Heart left ventricle (tissue), 16 donors: ENCODE measurements at places on chromosomes 4 and X. TPM values are rescaled to one million over a fixed set of nuclear protein-coding genes. Genes with fewer than 3 reads are reported as not detected.

The SPANXN3 gene
- not detected for polyA plus RNA-seq

The GPC4 gene
- 2.1 TPM for polyA plus RNA-seq

The FAM241A gene
- polyA plus RNA-seq, result 5.3 TPM

The NLGN3 gene
- 0.15 TPM for polyA plus RNA-seq

The CFAP299 gene
- not detected for polyA plus RNA-seq

The RASGEF1B gene
- 1.5 TPM for polyA plus RNA-seq

The TLR7 gene
- polyA plus RNA-seq, result 0.04 TPM

The RNF150 gene
- polyA plus RNA-seq, result 55.9 TPM

The FAAH2 gene
- 0.80 TPM for polyA plus RNA-seq

The PSAPL1 gene
- polyA plus RNA-seq, result not detected

The IL3RA gene
- 11.0 TPM for polyA plus RNA-seq

- no peak for DNase-seq
- no peaks in the 10 kb centered on the region for H3K4me1 ChIP-seq
- H3K4me3 ChIP-seq, result no peak overlapping the region
- H3K36me3 ChIP-seq, result peaks cover 63% of the 10 kb centered on the region
- H3K27ac ChIP-seq, result no peak overlapping the region
Observed at GRCh38 chr4:106338671-106339070, 22.3 kb downstream of the AIMP1 start.

DNA sequence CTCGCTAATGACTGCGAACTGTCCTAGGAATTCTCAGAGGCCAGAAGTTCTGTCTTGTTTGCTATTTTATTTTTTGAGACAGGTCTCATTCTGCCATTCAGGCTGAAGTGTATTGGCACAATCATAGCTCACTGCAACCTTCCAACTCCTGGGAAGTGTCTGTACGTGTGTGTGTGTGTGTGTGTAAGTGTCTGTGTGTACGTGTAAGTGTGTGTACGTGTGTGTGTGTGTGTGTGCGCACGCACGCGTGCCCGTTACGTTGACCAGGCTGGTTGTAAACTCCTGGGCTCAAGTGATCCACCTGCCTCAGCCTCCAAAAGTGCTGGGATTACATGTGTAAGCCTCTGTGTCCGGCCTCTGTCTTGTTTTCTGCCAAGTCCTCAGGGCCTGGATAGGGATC lies 10.4 kb upstream of the CDK16 start:
- no peak overlapping the region for H3K4me3 ChIP-seq
- H3K4me1 ChIP-seq, result no peaks in the 10 kb centered on the region

- H3K4me3 ChIP-seq, result no peak overlapping the region
- H3K36me3 ChIP-seq, result no peaks in the 10 kb centered on the region
- no peaks in the 10 kb centered on the region for H3K4me1 ChIP-seq
- H3K27me3 ChIP-seq, result no peaks in the 10 kb centered on the region
Observed at GRCh38 chr4:98739751-98740150, 81.3 kb upstream of the TSPAN5 start.

GRCh38 chr4:127151941-127152340 lies 480.8 kb upstream of the INTU start:
- no peaks in the 10 kb centered on the region for H3K4me1 ChIP-seq
- H3K27ac ChIP-seq, result no peak overlapping the region
- H3K4me3 ChIP-seq, result no peak overlapping the region
- no peaks in the 10 kb centered on the region for H3K27me3 ChIP-seq

DNA sequence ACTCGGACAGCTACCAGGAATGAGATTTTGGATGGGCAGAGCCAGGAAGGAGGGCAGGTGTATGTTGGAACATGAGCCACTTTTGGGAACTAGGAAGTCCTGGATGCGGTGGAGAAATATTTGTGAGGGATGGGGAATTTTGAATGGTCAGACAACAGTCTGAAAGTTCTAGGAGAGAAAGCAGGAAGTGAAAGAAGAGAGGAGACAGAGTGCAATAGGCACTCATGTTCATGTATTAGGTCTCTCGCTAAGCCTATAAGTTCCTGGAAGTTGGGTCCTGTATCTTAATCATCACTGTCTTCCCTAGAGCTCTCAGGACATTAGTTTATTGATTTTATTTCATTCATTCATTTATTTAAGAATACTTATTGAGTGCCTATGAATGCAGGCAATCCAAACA lies 65.7 kb upstream of the CITED1 start:
- no peak overlapping the region for H3K27ac ChIP-seq
- H3K4me1 ChIP-seq, result no peaks in the 10 kb centered on the region
- H3K27me3 ChIP-seq, result no peaks in the 10 kb centered on the region
- no peaks in the 10 kb centered on the region for H3K36me3 ChIP-seq
- H3K4me3 ChIP-seq, result no peak overlapping the region

DNA sequence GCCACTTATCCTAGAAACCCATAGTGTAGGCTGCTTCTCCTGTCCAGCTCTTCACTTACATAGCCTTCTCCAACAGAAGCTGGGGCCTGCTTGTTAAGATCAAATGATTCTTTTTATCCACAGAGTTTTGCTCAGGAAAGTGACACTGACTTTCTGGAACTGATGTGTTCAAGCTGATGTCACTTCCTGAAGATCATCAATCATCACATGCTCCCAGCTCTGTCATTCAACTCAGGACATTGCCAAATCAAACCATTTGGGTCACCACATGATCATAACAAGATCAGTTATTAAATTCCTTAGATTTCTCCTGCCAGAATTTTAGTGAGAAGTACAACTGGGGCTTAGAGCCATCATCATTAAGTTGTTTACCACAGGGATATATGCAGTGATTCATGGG lies 39.4 kb downstream of the GLRA3 start:
- H3K36me3 ChIP-seq, result no peaks in the 10 kb centered on the region
- no peak for DNase-seq
- H3K27ac ChIP-seq, result no peak overlapping the region
- no peaks in the 10 kb centered on the region for H3K27me3 ChIP-seq
- H3K4me1 ChIP-seq, result no peaks in the 10 kb centered on the region
- no peak overlapping the region for H3K4me3 ChIP-seq

DNA sequence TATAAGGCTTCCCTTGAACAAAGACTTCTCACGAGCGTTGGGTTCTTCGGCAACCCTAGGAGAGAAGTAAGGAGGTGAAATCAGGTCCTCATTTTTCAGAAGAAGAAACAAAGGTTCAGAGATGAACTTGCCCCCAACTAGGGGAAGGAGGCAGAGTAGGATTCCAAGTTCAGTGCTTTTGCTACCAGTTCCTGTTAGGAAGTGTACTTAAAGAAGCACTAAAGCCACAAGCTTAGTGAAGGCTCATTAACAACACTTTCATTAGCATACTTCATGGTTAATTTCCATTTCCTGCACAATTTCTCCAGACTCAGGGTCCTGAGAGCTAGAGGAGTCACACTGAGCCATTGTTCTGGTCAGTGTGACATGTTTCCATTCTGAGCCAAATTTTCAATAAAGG lies 52.1 kb downstream of the VSIG4 start:
- H3K27ac ChIP-seq, result no peak overlapping the region
- H3K27me3 ChIP-seq, result no peaks in the 10 kb centered on the region
- no peaks in the 10 kb centered on the region for H3K36me3 ChIP-seq
- H3K4me1 ChIP-seq, result no peaks in the 10 kb centered on the region

GRCh38 chr4:81314196-81314896 lies 99.3 kb upstream of the PRKG2 start:
- no peaks in the 10 kb centered on the region for H3K27me3 ChIP-seq
- no peaks in the 10 kb centered on the region for H3K36me3 ChIP-seq
- H3K4me3 ChIP-seq, result no peak overlapping the region
- DNase-seq, result peak; percentile 58
- peaks cover 11% of the 10 kb centered on the region for H3K4me1 ChIP-seq

- peaks cover 92% of the 10 kb centered on the region for H3K4me1 ChIP-seq
- no peaks in the 10 kb centered on the region for H3K36me3 ChIP-seq
- H3K27ac ChIP-seq, result peak overlapping the region; percentile 91
- H3K27me3 ChIP-seq, result no peaks in the 10 kb centered on the region
- H3K4me3 ChIP-seq, result no peak overlapping the region
Observed at GRCh38 chr4:184810720-184811119, 15.0 kb downstream of the ACSL1 start.

DNA sequence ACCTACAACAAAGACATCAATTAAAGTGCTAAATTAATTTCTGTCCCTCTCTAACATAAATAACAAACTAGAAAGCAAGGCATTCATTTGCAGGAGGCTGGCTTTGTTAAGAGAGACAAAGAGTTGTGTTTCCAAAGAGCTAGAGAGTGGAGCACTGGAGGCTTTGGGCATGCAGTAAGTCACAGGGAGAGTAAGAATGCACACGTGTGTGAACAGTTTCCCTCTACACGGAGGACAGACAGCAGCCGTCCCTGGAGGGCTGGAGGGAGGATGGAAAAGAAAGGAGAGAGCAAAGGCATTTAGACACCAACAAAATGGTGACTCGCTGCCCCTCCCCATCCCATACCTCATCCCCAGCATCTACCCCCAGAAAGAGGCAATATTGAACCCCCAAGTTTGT lies 20.4 kb upstream of the DCHS2 start:
- no peak overlapping the region for H3K27ac ChIP-seq
- H3K4me1 ChIP-seq, result no peaks in the 10 kb centered on the region
- DNase-seq, result no peak
- H3K36me3 ChIP-seq, result no peaks in the 10 kb centered on the region
- no peak overlapping the region for H3K4me3 ChIP-seq

DNA sequence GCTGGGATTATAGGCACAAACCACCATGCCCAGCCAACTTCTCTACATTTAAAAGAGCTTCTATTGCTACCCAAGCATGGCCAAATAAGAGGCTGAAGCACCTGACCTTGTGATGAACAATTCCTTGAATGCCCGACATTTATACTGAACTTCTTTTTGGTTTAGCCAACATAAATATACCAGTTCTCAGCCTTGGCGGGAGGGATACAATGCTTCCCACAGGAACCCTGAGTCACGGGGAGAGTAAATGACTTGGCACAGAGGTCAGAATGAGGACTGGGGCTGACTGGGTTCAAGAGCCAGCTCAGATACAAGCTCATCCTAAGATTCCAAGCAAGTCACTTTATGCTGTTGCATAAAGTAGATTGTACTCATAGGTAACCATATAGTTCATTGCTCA lies 6.1 kb downstream of the HOPX start:
- no peaks in the 10 kb centered on the region for H3K27me3 ChIP-seq
- no peaks in the 10 kb centered on the region for H3K36me3 ChIP-seq
- no peak overlapping the region for H3K4me3 ChIP-seq
- DNase-seq, result no peak
- no peak overlapping the region for H3K27ac ChIP-seq

DNA sequence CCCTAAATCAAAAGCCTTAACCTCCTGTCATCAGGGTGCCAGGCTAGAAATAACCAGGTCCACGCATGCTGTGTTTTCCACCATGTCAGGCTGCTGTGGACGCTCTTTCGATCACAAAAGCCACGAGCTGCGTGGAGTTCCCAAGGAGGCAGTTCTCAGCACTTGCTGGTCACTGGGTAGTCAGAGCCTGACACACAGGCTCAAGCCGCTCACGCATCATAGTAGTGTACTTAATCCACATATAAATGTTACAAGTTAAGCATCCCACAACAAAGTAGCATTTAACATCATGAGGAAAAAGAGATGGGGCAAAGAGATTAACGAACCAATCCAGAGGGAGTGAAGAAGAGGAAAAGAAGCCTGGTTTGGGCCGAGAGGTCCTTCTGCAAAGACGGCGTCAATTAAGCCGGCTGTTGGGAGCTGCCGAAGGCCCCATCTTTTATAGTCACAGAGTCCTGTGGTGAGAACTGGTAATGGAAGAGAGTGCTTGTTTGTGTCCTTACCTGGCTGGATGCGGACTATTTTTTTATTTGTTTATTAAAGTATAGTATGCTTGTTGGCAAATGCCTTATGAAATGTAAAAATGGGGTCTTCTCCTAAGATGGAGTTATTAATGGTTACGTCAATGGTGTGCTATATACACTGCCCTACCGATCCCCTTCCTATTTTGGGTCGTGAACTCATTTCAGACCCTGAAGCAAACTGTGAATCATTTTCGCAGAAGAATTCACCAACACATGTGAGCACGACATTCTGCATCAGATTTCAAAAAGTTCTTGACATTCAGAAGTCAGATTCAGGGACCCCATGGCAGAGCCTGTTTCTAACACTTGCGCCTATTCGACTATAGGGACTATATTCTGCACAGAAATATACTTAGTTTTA lies 675 bp downstream of the PRIMPOL start:
- no peak for DNase-seq
- H3K27ac ChIP-seq, result peak overlapping the region; percentile 59
- H3K4me1 ChIP-seq, result peaks cover 42% of the 10 kb centered on the region
- H3K36me3 ChIP-seq, result no peaks in the 10 kb centered on the region
- H3K4me3 ChIP-seq, result peak overlapping the region; percentile 94
